Immature natural killer cell (primary cell): ENCODE measurements at places on chromosomes 7 and 10.

DNA sequence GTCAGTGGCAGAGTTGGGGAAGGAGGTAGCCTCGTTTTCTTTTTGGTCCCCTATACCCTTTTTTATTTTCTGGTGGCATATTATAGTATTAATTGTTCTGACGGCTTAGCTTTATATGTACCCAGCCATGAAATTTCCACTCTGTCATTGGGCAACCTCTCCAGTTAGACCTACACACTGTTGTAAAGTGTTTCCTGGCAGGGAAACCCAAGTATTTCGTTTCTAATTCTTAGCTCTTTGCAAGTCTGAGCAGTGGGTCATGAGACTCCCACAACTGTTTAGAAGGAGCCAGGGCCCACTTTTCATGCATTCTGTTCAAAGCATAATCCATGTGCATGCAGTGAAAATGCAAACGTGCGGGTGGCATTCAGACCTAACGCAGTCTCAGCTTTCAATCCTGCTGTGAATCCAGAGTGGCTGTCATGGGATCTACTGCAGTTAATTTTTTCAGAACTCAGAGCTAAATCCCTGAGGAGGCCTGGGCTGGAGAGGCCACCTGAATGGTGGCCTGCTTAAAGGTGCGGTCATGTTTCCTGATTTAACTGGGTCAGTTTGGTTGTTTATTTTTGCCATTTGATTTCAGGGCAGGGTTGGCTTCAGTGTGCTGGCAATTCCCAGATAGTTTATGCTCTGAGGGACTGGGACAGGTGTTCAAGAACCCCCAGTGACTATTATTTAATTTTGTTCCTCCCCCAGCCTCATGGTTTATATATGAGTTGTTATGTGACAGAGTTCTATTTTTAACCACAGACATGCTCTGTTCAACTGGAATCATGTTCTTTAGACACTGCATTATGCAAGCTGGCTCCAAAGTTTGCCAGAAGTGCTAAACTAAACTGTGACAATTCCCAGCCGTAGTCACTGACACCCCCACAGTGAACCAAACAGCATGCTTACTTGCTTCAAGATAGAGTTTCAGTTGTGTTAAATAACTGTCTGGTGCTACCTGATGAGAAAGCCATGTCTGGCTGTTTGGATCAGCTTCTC, 27.4 kb upstream of the SYPL1 start:
- no peak for DNase-seq

DNA sequence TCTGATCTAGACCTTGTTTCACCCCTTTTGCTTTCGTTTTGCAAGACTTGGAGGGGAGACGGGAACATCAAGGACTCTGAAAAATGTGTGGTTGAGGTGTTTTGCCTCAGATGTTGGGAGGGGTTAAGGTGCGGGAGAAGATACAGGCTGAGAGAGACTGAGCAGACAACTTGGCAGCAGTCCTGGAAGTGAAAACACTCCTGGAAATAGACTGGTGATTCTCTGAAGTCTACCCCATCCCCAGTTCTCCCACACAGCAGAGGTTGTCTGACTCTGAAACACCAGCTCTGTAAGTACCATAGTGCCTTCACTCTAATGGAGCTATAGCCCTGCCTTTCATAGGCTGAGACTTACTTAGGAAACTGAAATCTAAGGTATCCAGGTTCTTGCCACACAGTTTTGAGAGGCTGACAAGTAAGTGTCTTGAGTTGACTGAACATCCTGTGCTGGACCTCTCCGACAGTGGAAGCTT, 152.5 kb downstream of the PPP1R9A start:
- no peak for DNase-seq

GRCh38 chr10:93837822-93838221, 56.0 kb upstream of the SLC35G1 start:
- no peak for DNase-seq

DNA sequence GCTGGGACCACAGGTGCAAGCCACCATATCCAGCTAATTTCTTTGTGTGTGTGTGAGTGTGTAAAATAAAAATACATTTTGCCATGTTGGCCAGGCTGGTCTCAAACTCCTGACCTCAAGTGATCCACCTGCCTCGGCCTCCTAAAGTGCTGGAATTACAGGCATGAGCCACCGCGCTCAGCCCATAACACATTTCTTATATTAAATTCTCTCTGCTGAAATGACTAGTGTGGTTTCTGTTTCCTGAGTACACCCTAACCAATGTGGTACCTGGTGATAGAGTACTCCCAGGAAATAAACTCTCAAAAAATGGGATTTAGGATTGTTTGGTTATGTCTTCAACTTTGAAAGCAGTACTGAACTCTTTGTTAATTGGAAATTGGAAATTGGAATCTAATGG, 19.4 kb upstream of the FHIP2A start:
- no peak for DNase-seq

DNA sequence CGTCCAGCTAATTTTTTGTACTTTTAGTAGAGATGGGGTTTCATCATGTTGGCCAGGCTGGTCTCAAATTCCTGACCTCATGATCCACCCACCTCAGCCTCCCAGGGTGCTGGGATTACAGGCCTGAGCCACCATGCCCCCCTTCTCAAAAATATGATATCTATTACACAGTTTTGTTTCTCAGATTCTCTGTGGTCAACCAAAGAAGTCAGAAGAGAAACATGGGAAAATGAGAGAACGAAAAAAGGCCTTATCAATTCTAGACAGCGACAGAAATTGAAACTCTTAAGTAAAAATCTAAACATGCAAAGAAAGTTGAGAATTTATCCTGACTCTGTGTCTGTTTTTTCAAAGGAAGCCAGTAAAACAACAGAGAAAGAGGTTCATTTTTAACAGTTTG, 283.8 kb upstream of the PLXDC2 start:
- no peak for DNase-seq

DNA sequence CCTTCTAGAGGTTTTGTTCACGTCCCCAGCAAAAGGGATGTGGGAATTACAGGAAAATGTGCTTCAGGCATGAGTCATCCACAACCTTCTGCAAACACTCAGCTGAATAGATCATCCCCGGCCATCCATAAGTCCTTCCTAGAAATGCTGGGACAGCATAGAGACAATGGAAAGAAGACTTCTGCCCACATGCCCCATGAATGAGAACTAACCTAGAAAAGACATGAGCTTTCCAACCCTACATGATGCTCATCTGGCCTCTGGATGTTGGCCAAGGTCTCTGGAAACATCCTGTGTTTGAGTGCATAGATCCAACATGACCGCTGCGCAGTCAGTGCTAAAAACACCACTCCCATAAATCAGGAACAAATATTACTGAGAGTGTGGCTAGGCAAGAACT, 277.5 kb downstream of the PLXNA4 start:
- DNase-seq: no peak

DNA sequence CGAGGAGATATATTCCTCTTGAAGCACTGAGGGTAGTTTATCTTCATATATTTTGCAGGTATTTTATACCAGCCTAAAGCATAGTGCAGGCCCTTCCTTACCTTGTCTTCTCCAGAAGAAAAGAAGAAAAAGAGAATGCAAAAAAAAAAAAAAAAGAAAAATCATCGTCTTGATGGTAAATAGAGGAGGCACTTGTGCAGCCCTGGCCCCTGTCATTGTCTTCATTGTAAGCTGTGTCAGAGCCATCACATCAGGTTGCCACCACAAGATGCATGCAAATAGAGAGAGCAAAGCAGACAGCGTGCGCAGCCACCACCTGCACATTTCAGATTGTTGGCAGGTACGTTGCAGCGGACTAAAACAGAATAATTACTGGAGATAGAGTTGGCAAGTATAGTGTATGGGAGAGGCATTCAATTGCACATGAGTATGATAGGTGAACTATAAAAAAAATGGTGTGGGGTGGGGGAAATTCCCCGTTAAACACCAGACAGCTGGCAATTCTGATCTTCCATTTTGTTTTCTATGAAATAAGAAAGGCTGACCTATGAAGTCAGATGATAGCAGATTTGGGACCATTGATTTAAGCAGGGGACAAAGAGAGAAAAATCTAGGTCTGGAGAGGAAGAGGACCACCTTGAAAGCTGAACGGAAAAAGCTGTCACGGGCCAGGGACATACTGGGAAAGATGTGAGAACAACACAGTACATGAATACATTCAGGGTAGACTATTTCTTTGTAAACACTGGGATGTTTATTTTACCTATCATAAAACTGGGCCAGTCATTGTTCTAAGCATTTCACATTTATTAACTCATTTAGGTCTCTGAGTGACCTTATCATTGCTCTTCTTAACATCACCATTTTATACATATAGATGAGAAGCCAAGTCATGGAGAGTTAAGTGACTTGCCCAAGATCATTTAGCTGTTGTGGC, 306.3 kb upstream of the SP8 start:
- no peak for DNase-seq

GRCh38 chr7:105270117-105270516, 118.6 kb downstream of the SRPK2 start:
- no peak for DNase-seq

DNA sequence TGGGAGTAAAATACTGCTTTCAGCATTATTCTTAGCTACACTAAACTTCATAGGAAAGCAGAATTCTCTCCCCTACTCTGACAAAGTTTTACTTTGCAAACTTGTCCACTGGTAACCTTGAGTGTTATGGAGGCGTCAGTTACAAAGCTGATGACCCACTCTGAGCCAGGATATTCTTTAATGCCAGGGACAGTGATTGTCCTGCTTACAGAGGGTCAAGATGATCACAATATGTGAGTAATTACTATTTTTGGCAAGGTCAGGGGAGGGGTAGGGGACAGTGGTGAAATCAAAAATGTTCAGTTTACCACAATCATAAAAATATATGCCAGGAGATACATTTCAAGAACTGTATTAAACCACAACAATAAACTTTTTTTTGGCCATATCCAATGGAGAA, 520.6 kb downstream of the SUGCT start:
- no peak for DNase-seq

GRCh38 chr7:36939816-36940215, 215.5 kb upstream of the AOAH start:
- no peak for DNase-seq

- no peak for DNase-seq
These were observed 107.4 kb downstream of the ITIH5 start for GRCh38 chr10:7559386-7559785.

- peak; percentile 37 for DNase-seq
These were observed 1.8 kb upstream of the CCDC6 start for GRCh38 chr10:59907918-59908807.

- DNase-seq: no peak
These were observed 179 bp downstream of the PDE1C start for GRCh38 chr7:32070051-32070405.

GRCh38 chr7:129480674-129481363, 21.5 kb upstream of the SMKR1 start:
- DNase-seq: no peak

- DNase-seq: no peak
These were observed 66.4 kb upstream of the ZMIZ1 start for GRCh38 chr10:79002336-79002735.

DNA sequence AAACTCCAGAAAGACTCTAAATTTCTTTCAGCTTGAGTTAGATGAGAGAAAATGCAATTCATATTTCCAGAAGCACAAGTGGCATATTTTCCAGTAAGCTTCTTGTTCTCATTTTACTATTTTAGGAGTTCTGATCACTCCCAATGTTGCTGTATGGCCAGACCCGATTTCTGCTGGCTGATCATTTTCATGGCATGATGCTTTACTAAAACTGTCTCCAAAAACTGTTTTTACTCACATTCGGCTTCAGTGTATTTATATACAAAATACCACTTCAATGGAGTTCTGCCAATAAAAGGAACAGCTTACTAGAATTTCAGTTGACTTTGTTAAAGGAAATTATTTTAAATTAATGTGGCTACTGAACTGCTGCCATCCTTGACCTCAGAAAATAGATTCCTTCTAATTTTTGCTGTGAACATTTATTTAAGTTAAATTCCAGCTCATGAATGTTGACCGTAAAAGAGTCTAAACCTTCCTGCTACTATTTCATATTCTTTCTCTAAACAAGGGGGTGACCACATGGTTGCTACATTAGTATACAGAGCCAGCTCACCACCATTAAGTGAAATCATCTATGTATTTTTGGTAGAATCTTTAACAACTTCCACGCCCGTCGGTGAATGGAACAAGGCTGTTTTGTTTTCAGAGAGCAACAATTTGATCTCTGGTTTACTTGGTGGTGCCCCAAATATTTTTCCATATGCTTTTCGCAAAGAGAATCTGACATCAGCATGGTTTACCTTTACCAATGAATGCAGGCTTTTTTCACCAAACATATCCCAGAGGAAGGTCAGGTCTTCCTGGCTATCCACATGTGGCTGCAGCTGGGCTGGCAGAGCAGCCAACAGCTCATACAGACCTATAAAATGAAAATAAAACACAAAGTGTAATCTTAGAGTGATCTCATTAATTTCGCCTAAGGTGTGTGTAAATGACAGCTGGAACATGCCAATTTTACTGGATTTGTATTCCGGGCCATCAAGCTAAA, 101.2 kb downstream of the MPP7 start:
- no peak for DNase-seq

DNA sequence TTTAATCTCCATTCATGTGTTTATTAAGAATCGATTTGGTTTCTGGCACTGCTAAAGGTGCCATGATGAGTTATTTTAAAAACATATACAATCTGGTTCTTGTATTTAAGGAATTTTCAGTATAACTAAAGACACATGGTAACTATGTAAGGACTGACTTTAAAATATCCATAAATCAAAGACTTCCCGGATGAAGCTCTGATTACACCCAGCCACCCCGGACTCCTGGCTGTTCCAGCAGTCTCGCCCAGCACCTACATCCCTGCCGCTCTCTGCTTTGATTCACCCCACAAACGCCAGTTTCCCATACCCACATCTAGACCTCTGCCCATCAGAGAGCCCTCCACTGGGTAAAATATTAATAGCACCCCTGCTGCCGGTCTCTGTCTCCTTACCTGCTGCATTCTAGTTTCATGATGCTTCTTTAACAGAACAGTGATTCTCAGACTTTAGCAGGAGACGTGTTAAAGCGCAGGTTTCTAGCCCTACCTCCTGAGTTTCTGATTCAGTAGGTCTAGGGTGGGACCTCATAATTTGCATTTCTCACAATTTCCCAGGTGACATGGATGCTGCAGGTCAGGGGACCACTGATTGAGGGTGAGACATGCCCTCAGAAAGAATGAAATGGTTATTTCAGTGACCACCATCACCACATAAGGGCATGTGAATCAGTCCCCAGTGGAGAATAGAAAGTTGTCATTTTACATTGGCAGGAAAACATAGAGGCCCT, 185.7 kb downstream of the KIAA1217 start:
- DNase-seq: no peak

- peak; percentile 55 for DNase-seq
These were observed 97.7 kb upstream of the RPA3 start for GRCh38 chr7:7816084-7816483.

DNA sequence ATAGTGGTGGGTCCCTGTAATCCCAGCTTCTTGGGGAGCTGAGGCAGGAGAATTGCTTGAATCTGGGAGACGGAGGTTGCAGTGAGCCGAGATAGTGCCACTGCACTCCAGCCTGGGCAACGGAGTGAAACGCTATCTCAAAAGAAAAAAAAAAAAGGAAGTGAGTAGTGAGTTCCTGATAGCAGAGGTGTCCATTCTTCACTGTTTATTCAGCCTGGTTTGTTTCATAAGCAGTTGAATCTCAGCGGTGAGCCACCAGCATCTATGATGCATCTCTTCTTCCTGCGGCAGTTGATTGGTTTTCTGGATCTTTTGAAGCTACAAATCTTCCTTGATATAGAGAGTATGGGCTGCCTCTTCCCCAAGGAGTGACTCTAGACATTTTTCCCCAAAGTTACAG, 316.1 kb upstream of the MTPN start:
- DNase-seq: no peak

GRCh38 chr7:75866489-75867389, 12.1 kb upstream of the RHBDD2 start:
- peak; percentile 46 for DNase-seq
